ENCODE measurements at places on chromosomes 6 and 20.

DNA sequence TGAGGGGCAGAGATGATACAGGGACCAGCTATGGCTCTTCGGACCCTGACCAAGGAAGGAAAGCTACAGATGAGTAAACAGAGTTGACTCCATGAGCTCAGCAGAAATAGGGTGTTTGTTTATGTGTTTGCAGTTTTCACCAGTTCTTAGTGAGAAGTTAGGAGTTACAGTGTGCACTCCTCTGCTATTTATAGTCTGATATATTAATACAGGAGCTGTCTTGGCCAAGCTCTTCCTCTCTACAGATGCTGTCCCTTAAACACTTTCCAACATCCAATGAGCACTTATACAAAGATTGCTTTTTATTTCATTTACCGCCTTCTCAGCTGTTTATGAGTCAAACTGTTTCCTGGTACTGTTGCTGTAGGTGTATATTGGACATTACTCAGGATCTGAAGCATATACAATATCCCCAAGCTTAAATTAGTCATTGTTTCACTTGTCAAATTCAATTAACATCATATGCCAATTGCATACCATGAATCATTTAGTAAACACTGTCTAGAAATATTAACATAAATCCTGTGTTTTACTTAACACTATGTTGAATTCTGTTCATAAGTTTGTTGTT lies 618.0 kb downstream of the PRKN start:
- DNase-seq: no peak

DNA sequence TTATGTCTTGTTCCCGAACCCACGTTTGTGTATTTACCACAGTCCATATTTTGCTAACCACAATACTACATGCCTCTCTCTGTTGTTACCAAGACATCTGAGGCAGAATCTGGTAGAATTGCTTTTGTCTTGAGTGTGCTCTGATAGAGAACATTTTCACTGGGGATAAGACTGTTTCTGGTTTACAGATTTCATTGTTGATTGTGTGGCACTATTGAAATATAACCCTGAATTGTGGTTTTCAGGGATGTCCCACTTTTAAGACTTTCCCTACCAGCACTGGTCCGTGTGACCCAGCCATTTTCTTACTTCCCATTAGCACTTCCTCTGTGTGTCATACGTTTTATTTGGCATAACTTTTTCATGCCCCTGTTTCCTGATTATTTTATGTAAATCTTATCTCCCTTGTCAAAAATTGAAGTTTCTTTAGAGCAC lies 12.2 kb downstream of the NCOA7 start:
- DNase-seq: no peak

GRCh38 chr6:25089442-25089841 lies 153.7 kb upstream of the RIPOR2 start:
- DNase-seq: no peak

DNA sequence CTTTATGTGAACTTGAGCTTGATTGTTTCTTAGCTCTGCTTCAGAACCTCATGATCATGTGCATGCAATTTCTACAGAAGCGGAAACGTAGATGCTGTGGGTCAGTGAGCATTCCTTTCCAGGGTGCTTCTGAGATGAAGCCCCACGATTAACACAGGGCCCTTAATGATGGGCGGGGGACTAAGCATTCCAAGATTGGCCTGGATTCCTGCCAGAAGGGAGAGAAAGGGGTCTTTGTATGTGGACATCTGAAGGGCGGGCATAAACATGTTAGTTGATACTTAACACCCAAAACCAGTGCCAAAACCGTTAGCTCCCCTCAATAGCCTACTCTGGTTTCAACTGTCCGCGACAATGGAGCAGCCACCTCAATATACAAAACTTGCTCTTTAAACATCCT lies 46.9 kb upstream of the POU3F2 start:
- DNase-seq: no peak

DNA sequence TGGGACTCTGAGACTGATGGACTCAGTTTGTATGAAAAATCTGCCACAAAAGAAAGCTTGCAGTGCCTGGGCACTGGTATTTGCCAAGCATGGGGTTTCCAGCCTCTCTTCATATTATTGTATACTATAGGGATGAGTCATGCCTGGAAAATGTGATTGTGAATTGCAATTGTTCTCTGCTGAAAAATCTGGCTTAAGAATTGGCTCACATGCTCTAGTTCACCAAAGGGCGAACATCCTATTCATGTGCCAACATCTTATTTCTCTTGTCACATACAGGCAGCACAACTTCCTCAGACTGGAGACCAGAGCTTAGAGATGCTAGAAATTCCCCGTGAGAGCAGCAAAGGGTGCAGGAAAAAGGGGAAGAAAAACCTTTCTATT lies 103.6 kb upstream of the KCNK16 start:
- DNase-seq: no peak

- no peak for DNase-seq
These were observed 50.0 kb downstream of the SLC23A2 start for GRCh38 chr20:4951299-4951698.

- DNase-seq: no peak
These were observed 15.7 kb upstream of the SRSF3 start for GRCh38 chr6:36578431-36578830.

- DNase-seq: no peak
These were observed 74.1 kb downstream of the TFAP2C start for GRCh38 chr20:56702931-56703840.

DNA sequence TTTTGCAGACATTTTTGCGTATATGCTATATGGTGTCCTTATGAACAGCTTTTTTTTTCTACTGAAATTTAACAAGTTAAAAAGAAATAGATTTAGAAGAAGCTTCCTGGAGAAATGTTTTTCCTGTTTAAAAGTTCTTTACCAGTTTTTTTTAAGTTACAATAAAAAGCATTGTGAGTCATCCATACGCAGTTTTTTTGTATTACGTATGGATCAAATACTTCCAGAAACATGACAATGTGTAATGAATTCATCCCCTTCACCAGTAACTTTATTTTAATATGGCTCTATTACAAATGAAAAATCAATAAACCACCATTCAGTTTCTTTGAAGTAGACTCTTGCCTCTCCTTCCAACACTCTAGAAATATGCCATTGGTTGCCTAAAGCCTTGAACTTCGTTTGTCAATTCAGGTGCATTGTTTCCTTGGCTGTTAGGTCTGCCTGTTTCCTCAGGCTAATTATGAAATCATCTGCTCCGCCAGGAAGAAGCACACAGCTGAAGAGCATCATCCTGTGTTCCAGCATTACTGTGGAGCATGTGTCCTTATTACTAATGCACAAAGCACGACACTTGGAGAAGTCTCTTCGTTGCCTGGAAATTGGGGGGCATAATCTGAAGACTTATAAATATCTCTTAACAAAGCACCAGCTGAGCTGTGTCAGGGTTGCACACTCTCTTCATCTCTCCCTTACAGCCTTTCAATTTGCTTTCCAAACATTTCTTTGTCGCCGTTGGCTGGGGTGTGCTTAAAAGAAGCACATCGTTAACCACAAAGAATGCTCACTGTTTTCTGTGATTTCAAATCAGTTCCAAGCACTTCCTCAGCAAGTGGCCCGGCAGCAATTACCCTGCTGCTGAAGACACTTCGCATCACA lies 9.6 kb downstream of the MOXD1 start:
- no peak for DNase-seq

DNA sequence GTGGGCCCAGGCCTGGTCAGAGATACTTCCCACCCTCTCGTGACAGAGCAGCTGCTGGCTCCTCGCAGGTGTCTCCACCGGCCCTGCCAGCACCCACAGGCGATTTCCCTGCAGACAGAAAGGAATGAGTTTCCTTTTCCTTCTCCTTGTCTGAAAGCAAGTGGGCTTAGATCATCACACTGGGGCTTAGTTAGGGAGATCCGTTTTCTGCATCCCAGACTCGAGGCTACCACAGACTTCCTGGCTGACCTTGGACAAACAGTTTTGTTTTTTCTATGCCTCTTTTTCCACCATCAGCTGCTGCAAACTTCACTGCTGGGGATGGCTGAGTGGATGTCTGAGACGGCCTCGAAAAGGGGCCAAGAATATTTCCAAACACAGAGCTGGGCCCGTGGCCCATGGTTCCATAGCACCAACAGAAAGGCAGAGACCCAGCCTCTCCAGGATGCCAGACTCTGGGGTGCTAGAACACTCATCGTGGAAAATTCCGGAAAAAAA lies 86.5 kb downstream of the BANF2 start:
- DNase-seq: no peak

GRCh38 chr6:1124885-1125284 lies 187.0 kb upstream of the FOXQ1 start:
- no peak for DNase-seq

DNA sequence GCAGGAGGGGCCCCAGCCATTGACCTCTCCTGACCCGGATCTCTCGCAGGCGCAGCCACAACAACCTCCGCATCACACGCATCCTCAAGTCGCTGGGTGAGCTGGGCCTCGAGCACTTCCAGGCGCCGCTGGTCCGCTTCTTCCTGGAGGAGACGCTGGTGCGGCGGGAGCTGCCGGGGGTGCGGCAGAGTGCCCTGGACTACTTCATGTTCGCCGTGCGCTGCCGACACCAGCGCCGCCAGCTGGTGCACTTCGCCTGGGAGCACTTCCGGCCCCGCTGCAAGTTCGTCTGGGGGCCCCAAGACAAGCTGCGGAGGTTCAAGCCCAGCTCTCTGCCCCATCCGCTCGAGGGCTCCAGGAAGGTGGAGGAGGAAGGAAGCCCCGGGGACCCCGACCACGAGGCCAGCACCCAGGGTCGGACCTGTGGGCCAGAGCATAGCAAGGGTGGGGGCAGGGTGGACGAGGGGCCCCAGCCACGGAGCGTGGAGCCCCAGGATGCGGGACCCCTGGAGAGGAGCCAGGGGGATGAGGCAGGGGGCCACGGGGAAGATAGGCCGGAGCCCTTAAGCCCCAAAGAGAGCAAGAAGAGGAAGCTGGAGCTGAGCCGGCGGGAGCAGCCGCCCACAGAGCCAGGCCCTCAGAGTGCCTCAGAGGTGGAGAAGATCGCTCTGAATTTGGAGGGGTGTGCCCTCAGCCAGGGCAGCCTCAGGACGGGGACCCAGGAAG lies 4.5 kb upstream of the COL9A3 start:
- DNase-seq: no peak

DNA sequence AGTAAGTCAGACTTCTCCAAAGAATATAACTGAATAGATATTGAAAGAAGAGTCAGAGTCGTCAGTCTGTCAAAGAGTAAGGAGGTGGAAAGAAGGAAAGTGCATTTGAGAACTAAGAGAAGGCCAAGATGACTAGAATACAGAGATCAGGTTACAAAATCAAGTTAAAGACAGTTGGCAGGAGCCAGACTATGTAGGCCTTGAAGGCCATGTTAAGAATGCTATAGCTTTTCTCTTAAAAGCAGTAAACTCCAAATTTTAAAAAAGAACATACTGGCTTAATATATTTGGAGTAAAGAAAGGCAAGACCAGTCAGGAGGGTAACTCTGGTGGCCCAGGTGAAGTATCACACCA lies 68.8 kb downstream of the IBTK start:
- DNase-seq: no peak

- DNase-seq: no peak
These were observed 126.0 kb upstream of the ADGRF1 start for GRCh38 chr6:47168180-47168579.

DNA sequence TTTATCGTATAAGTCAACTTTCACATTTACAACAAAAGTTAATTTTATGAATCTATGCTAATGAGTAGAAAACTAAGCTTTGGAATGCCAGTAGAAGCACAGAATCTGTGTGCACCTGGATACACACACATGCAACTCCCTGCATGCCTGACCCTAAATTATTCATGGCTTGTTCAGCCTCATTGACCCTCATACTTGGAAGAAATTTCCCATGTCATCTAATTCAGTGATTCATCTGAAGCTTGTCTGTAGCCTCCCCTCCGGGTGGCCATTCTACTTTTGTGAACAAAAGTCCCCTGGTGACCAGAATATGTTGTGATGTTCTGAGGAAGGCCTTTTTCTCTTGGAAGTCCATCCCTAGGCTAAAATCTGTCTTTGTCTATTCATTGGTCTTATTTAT lies 1078.4 kb downstream of the KIF16B start:
- DNase-seq: no peak

- DNase-seq: no peak
These were observed 75.5 kb downstream of the ANKS1A start for GRCh38 chr6:34964564-34964963.

DNA sequence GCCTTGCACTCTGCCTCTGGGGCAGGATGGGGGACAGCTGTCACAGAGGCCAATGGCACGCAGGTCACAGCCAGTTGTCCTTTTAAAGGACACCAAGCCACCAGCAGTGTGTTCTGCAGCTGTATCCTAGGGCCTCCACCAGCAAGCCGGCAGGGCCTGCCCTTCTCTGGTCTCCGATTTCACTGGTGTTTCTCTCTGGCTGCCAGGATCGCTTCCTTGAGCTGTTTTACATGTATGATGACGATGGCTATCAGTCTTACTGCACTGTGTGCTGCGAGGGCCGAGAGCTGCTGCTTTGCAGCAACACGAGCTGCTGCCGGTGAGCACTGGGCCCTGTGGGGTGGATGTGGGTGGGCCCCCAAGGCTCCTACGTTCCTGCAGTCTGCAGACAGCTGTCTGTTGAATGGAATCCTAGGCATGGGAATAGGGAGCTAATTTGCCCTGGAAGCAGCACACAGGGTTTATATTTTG lies 22.7 kb upstream of the MAPRE1 start:
- no peak for DNase-seq

DNA sequence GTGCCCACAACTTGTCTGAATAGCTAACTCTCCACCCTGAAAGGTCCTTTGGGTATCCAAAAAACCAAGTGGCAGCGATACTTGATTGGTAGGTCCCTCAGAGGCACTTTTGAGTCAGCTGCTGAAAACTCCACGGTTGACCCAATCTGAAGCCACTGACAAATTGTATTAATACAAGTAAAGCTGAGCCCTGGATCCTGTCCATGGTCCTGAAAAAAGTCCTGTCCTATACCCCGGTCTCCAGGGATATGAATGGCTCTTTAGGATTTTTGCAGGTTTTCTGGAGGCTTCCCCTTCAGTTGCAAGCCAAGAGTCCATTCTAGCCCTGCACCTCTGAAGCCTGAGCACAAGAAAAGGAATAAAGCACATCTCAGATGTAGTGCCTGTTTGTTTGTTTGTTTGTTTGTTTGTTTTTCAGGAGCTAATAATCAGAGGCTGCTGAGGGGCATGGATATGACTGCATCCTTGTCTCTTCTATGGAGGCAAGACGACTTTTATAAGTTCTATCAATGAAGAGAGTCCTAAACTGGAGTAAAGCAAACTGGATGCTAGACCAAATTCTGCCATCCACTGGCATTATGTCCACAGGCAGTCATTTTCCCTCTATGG lies 1.7 kb upstream of the SLC12A5 start:
- DNase-seq: no peak

All from stimulated activated CD4-positive, alpha-beta T cell treated with anti-CD3 and anti-CD28 coated beads, Interleukin-4, amount 100 ng/mL, for 4 hours (primary cell).